ENCODE measurements at places on chromosomes 6 and 20. TPM values are rescaled to one million over a fixed set of nuclear protein-coding genes. Genes with fewer than 3 reads are reported as not detected.

DNA sequence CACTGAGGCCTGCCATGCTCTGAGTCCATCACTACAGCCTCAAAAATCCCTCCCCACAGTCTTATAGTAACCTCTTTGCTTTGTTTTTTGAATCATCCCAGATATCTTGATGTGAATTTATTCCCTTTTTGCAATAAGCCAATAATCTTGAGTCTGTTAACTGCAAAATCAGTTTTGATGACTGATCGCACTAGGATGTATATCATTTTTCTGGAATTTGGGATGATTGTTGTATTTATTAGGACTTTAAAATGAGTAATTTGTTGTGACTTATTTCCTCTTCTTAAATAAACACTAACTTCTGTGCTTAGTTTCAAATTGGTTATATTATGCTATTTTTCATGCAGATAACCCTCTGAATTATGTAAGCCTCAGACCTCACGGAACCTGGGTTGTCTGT, 5.6 kb downstream of the CST4 start:
- DNase-seq: no peak

- no peak for DNase-seq
Observed at GRCh38 chr6:54327631-54328030, 19.4 kb downstream of the TINAG start.

GRCh38 chr6:89398762-89399525, 13.1 kb downstream of the RRAGD start:
- no peak for DNase-seq

- DNase-seq: no peak
Observed at GRCh38 chr20:4234128-4234527, 218.8 kb upstream of the RNF24 start.

Gene PTK7
- 179 TPM for polyA plus RNA-seq

GRCh38 chr6:74273541-74273940, 577.5 kb downstream of the CD109 start:
- DNase-seq: no peak

Gene HMGN4
- polyA plus RNA-seq: 59.0 TPM

Gene HTR1B
- polyA plus RNA-seq: 1.5 TPM

DNA sequence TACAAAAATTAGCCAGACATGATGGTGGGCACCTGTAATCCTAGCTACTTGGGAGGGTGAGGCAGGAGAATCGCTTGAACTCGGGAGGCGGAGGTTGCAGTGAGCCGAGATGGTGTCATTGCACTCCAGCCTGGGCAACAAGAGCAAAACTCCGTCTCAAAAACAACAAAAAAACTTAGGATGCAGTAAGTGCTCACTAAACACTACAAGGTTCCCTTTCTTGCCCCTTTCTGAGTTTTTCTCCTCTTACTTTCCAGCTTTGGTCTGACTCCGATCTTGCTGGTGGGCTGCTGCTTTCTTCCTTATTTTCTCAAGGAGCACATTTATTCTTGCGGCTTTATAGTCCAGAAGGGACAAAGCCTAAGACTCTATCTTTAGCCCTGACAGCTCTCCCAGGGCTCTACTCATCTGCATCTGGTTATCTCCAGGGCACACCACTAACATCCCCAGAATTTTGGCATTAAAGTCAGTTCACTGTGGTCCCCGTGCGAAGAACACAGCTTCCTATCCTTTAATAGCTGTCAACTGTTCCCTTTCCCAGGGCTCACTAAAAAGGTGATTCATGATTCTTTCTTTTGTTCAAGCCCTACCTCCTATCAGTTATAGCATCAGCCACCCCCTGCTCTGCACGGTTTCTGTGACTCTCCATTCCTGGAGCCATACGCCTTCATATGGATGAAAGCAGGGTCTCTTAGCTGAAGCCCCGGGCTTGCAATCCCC, 17.1 kb upstream of the RPN2 start:
- no peak for DNase-seq

Gene ZNF311
- polyA plus RNA-seq: 0.63 TPM

- DNase-seq: no peak
Observed at GRCh38 chr20:36352843-36353553, 46.9 kb downstream of the DLGAP4 start.

Gene BPIFB4
- not detected for polyA plus RNA-seq

Measured in AG04450 (cell line).